ENCODE measurements at places on chromosomes 3 and 15.

- no peak for DNase-seq
Observed at GRCh38 chr15:72579814-72580213, 74.7 kb upstream of the GOLGA6B start.

- no peak for DNase-seq
Observed at GRCh38 chr15:83200162-83200561, 7.5 kb downstream of the HDGFL3 start.

- DNase-seq = no peak
Observed at GRCh38 chr3:76930712-76931111, 109.2 kb upstream of the ROBO2 start.

DNA sequence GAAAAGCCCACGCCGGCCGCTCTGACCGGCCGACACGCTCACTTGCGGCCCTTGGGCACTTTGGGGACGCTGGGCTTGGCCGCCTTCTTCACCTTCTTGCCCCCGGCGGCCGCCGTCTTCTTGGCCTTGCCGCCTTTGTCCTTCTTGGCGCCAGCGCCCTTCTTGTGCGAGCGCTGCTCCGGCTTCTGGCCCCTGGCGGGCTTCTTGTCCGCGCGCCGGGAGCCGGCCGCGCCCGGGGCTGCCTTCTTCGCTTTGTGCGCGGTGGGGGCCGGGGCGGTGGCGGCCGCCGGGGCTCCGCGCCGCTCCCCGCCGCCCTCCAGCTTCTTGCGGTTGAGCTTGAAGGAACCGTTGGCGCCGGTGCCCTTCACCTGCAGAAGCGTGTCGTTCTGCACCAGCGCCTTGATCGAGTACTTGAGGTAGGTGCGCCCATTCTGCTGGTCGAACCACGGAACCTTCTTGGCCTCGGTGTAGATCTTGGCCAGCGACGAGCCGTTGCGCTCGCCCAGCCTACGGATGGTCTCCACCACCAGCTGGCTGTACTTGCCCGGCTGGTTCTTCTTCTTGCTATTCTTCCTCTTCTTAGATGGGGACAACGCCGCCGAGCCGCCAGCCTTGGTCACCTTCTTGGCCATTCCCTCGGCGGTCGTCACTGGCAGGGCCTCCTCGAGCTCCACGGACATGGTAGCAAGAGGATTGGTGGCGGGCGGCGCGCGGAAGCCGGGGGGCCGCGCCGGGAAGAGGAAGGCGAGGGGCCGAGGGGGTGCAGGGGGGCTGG is 36.7 kb downstream of the HMCES start:
- DNase-seq = peak; percentile 63

DNA sequence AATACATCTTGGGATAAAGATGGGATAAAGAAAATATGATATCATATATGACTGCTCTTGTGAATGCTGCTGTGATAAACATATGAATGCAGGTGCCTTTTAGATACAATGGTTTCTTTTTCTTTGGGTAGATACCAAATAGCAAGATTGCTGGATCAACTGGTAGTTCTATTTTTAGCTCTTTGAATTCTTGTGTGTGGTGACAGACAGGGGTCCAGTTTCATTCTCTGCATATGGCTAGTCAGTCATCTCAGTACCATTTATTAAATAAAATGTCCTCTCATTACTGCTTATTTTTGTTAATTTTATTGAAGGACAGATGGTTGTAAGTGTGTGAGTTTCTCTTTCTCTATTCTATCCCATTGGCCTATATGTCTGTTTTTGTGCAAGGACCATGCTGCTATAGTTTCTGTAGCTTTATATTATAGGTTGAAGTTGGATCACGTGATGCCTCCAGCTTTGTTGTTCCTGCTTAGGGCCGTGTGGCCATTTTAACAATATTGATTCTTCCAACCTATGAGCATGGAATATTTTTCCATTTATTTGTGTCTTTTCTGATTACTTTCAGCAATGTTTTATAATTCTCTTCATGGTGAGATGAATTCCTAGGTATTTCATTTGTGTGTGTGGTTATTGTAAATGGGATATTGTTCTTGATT is 1089.8 kb upstream of the CADM2 start:
- no peak for DNase-seq

GRCh38 chr3:166444336-166444735 is 607.1 kb upstream of the BCHE start:
- no peak for DNase-seq

Data from T47D (cell line).